HCT116 (cell line): ENCODE measurements at places on chromosomes 12 and 14. TPM values are rescaled to one million over a fixed set of nuclear protein-coding genes. Genes with fewer than 3 reads are reported as not detected.

Gene CPNE6
- total RNA-seq = not detected

Gene CLEC2A
- total RNA-seq = not detected

Gene CAPZA3
- total RNA-seq = not detected

Gene CCDC196
- not detected for total RNA-seq

DNA sequence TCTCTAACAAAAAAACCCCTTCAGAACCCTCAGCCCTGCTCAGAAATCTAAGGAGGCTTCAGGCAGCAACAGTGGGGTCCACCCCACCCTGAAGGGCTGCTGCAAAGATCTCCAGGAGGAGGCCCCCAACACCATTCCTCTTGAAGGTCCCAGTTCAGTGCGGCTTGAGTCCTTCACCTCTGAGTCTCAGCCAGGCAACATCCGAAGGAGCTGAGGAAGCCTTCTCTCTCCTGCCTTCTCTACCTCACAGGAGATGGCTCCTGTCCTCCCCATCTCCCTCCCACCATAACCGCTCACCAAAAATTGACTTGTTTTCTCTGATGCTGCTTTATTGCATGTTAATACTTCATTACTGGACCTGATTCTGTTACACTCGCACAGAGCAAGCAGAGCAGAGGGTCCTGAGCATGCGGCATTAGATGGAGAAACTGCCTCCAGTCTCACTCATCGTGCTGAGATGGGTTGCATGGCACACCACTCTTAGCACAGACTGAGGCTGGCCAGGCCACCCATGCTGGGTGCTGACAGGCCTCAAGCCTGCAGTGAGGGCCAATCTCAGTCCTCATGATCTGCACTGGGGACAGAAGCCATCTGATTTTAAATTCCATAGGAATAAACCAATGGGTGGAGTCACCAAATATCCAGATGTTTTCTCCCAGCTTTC, 224.8 kb downstream of the CACNA1C start:
- H3K4me3 ChIP-seq = no peak overlapping the region
- no peak for DNase-seq
- H3K4me1 ChIP-seq = no peaks in the 10 kb centered on the region
- no peaks in the 10 kb centered on the region for H3K27me3 ChIP-seq
- H3K36me3 ChIP-seq = no peaks in the 10 kb centered on the region

DNA sequence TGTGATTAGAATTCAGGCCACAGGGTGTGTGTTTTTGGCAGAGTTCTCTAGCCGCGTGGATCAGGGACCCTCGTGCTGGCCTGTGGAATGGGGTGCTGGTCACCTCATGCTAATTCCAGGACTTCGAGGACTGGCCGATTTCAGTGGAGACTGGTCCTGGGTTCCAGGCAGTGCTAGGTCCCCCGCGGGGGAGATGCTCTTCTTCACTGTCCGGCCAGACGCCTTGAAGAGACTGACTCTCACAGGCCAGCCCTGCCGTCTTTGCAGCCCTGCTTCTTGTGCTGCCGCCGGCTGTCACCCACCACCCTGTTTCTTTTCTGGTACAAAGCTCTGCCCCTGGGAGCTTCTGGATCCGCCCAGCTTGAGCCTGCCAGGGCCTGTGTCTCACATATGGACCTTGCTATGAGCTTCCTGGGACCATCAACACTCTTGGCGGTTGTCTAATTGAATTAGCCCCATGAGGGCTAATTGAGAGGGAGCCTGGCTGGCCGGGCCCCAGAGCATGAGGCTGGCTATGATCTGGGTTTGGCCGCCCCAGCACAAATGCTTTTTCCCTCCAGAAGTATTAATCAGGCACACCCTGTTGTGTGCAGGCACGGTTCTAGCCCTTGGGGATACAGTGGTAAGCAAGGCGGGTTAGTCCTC, 8.2 kb downstream of the MLXIP start:
- no peak overlapping the region for H3K4me3 ChIP-seq
- no peaks in the 10 kb centered on the region for H3K27me3 ChIP-seq
- DNase-seq = no peak
